Naive thymus-derived CD4-positive, alpha-beta T cell (primary cell): ENCODE measurements at places on chromosomes 7 and 10. TPM values are rescaled to one million over a fixed set of nuclear protein-coding genes. Genes with fewer than 3 reads are reported as not detected.

- DNase-seq = no peak
Measured at GRCh38 chr7:25789701-25790640, 362.0 kb upstream of the NFE2L3 start.

DNA sequence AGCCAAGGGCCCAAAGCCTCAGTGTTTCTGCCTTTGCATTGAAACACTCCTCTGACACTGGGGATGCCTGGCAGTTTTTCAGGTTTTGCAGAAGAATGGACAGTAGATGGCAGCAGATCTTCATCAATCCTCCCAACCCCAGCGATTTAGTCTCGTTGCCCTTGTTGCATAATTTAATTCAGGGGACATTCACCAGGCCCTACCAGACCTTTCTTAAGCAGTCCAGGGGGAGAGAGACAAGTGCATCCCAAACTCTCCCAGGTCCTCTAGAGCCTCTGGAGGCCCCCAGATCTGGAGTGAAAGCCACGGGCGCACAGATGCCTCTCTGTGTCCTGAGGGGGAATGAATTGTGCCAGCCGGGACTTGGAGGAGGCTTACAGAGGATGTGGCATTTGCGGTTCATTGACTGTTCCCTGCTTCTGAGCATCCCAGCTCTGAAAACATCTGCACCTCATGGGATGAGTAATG, 29.6 kb downstream of the MINDY4 start:
- DNase-seq = peak; percentile 50

The PMPCB gene
- 62.4 TPM for total RNA-seq

GRCh38 chr7:133611955-133612354, 359.1 kb downstream of the EXOC4 start:
- DNase-seq = no peak

DNA sequence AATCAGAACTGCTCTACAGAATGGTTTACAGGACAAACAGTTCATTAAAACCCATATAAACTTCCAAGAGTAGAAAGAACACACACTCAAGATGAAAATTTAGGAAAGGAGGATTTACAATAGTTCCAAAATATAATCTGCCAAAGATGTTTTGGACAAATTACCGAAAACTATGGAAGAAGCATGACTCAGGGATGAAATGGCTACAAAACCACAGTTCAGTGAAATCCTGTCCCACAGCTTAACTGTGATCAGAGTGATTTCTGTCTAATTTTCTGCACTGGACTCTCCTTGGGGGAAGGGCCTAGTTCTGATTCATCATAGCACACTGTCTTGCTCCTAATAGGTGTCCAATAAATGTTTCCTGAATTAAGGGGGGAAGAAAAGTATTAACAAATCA, 82.2 kb downstream of the HIPK2 start:
- no peak for DNase-seq

GRCh38 chr10:120503689-120504088, 46.7 kb downstream of the PLPP4 start:
- DNase-seq = no peak

DNA sequence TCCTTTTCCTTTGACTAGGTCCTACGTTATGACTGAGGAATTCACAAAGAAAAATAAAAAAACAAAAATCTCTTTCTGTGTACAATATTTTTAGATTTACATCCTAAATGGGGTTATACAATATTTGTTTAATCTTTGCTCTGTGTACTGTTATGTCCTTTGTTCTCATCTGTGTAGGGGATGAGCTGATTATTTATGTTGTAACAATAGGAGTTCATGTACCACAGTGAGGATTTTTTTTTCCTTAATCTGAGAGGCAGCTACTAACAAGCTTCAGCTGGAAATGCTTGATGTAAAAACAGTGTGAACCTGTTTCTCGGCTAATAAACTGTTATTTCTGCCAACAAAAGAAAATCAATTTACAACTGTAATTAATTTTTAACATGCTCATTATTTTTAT, 58.0 kb downstream of the ORC5 start:
- no peak for DNase-seq

- DNase-seq = no peak
Measured at GRCh38 chr10:8044908-8045725, 9.4 kb upstream of the GATA3 start.

- no peak for DNase-seq
Measured at GRCh38 chr7:135712182-135712782, 15.7 kb downstream of the SLC13A4 start.

The TMEM273 gene
- 1.1 TPM for total RNA-seq

GRCh38 chr10:23343591-23344240, 881 bp downstream of the C10orf67 start:
- DNase-seq = no peak

- DNase-seq = no peak
Measured at GRCh38 chr7:35348611-35349400, 94.9 kb upstream of the TBX20 start.

The NODAL gene
- total RNA-seq = not detected

DNA sequence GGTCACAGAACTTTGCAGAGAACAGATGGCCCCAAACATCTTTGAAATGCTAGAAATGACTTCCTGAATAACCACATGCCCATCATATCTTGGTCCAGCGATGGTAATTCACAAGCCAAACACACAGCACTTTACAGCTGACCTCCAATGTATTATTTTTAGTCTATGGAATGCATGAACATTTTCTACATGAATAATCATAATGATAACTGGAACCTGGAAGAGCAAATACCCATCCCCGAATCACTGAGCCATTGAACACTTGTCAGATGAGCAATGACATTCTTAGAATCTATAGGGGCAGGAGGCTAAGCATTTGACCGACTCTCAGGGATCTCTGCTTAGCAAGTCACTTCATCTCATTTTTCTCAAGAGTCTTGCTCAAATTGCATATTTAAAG, 167.3 kb downstream of the CREB5 start:
- no peak for DNase-seq

The TAC1 gene
- not detected for total RNA-seq

DNA sequence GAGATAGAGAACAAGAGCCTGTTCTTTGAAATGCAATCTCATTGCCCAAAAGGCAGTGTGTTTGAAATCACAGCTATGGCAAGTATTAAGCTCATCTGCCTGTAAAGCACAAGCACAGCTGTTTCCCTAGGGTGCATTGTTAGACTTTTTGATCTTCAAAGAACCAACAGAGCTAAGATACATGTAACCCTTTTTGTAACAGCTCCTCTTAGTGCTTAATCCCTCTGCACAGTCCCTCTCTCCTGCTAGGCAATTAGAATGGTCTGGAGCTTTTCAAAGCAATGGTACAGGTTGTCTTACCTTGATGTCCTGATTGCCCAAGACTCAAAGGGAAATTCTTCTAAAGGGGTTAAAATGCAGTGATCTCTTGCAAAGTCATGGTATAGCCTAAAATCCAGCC, 249.6 kb upstream of the CHRM2 start:
- DNase-seq = no peak

- peak; percentile 64 for DNase-seq
Measured at GRCh38 chr10:132637477-132638129, 100.0 kb downstream of the INPP5A start.

GRCh38 chr7:116953372-116953905, at the start of gene ST7:
TSS of gene ST7 (plus strand) at chr7:116953501. CDS start at chr7:116953541, 40 bp downstream.
- DNase-seq = peak; percentile 66

GRCh38 chr7:93574269-93574645, 267 bp downstream of the CALCR start:
- no peak for DNase-seq

DNA sequence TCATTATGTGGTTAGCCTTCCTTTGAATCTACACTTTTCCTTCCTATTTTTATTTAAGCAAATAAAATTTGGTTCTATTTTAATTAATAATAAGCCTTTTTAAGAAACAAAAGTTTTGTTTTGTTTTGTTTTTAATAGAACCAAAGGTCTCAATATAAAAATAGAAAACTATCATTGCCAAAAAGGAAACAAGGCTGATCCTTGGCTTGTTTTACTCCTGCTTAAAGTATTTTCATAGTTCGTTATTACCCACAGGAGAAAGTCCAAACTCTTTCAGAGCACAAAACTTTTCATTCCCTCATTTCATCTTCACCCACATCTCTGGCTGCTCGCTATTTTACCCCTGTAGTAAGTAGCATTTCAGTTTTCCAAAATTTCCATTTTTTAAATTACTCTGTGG, 374.8 kb downstream of the SEMA3D start:
- no peak for DNase-seq

The ALOX5 gene
- total RNA-seq = 14.8 TPM

The ST8SIA6 gene
- 0.95 TPM for total RNA-seq

The SPDYE8 gene
- total RNA-seq = not detected in 2 replicates

The AQP1 gene
- total RNA-seq = not detected

GRCh38 chr10:24206926-24207325, 2.0 kb upstream of the KIAA1217 start:
- no peak for DNase-seq

- DNase-seq = no peak
Measured at GRCh38 chr10:30822693-30823465, 193.3 kb upstream of the LYZL2 start.

DNA sequence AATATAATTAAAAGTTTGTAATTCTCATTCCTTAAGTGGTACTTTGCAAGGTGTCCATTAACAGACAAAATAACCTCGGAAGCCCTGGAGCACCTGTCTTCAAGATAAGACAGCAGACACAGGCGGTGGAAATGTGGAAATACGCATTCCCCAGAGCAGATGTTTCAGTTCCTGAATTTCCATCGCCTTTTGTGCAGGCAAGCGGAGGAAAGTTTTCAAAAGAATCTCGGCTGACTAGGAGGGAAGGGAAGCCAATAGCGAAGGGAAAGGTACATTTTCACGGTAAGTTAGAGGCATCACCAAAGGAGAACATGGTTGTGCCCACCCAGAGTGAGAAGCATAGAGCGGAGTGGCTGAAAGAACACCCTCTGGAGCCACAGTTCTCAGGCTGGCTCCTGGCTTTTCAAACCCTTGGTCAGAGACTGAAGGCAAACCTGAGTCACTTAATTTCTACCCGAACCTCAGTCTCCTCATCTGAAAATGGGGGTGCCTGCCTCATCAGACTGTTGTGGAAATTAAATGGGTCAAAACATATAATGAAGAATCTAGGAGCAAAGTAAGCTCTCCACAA, 13.6 kb downstream of the CPA1 start:
- DNase-seq = no peak

The BAG3 gene
- 21.9 TPM for total RNA-seq

DNA sequence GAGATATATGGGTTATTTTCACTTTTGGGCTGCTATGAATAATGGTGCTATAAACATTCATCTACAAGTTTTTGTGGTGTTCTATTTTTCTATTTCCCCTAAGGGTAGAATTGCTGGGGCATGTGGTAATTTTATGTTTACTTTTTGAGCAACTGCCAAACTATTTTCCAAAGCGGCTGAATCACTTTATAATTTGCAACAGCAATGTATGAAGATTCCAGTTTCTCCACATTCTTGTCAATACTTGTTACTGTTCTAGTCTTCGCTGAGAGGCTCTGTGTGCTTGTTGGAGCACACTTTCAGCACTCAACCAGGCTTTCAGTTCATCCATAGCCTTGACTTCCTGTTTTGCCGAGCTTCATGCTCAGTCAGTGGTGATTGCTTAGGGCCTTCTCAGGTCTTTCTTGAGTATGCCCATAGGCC, 39.0 kb downstream of the ADK start:
- DNase-seq = no peak

GRCh38 chr7:83686416-83686815, 37.5 kb upstream of the SEMA3E start:
- DNase-seq = no peak

The MEPCE gene
- 65.6 TPM for total RNA-seq

The SLC39A12 gene
- not detected for total RNA-seq

DNA sequence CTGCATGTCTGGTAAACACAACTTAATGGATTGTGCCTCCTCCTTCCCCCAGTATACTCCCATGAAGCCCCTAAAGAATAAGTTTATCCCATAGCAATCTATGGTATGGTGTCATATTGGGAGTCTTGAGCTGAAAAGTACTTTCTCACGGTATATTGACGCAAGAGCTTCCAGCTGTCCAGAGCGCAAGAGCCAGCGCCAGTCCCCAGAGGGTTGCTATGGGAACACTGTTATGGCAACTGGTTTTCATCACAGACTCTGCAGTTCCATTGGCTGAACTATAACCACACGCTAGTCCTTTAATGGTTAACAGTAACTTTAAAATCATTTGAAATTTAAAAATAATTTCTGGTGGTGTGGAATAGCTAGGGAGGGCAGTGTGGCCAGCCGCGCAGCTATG, 46.9 kb downstream of the PRPF18 start:
- no peak for DNase-seq

The TDRD1 gene
- total RNA-seq = 0.05 TPM in 1 of 2 replicates, not detected in the other

DNA sequence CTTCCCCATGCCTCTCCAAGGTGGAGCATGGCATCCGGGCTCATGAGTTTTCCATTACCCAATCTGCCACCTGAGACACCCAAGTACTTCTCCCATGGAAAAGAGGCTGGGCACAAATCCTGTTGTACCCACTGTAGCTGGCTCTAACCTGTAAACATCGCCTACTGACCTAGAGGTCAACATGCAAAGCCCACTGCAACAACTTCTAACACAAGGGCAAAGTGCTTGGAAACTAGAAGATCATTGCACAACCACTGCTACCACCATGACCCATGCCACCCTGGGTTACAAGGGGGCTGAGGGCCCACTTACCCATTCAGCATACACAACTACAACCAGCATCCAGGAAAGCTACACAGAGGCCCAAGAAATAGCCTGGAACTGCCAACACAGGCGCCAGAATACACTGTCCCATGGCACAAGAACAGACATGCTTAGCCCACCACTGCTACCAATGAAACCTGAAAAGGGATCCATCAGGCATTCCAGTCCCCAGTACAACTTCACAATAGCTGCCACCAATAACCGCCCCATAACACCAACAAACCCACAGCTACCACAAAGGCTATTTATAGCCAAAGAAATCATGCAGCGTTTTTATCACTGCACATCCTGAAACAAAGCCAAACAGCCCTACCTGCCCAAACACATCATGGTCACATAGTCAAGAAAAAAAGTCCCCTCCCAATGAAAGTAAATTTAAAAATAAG, 63.4 kb downstream of the RNF32 start:
- no peak for DNase-seq

GRCh38 chr10:92688573-92688926, 1.2 kb upstream of the HHEX start:
- DNase-seq = no peak

The NPSR1 gene
- not detected for total RNA-seq

The ANKRD61 gene
- total RNA-seq = 0.18 TPM in 1 of 2 replicates, not detected in the other

The RET gene
- total RNA-seq = not detected

- DNase-seq = no peak
Measured at GRCh38 chr10:131702531-131703356, 198.1 kb upstream of the PPP2R2D start.

The TAS2R5 gene
- 2.4 TPM for total RNA-seq

- DNase-seq = peak; percentile 50
Measured at GRCh38 chr7:128697302-128697905, 25.3 kb downstream of the GARIN1A start.

The FAM25G gene
- total RNA-seq = not detected

The ITPRID1 gene
- total RNA-seq = not detected in 2 replicates

The RALA gene
- 48.2 TPM for total RNA-seq
